ENCODE measurements at places on chromosomes 4 and X. TPM values are rescaled to one million over a fixed set of nuclear protein-coding genes. Genes with fewer than 3 reads are reported as not detected.

DNA sequence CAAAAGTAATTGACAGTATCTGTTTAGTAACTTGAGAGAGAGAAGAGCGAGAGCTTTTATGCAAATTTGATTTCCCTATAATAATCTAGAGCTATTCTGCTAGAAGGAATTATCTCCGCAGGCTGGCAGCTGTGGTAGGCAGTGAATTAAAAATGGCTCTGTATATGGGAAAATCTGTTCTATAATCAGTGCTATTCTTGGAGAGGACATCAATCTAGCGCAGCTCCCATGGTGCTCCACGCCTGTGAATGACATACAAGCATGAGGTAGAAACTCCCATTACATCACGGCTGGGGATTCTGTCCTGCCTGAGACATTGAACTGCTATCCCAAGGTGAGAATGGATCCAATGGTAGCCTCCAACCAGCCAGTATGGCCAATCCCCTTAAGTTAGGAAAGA, 179.0 kb downstream of the DHX15 start:
- H3K27ac ChIP-seq: no peak overlapping the region
- H3K27me3 ChIP-seq: no peaks in the 10 kb centered on the region
- H3K4me3 ChIP-seq: no peak overlapping the region
- no peaks in the 10 kb centered on the region for H3K36me3 ChIP-seq
- no peaks in the 10 kb centered on the region for H3K4me1 ChIP-seq
- no peak for DNase-seq

CT47B1 gene
- not detected for total RNA-seq

ARHGAP36 gene
- 1.7 TPM for total RNA-seq

DNA sequence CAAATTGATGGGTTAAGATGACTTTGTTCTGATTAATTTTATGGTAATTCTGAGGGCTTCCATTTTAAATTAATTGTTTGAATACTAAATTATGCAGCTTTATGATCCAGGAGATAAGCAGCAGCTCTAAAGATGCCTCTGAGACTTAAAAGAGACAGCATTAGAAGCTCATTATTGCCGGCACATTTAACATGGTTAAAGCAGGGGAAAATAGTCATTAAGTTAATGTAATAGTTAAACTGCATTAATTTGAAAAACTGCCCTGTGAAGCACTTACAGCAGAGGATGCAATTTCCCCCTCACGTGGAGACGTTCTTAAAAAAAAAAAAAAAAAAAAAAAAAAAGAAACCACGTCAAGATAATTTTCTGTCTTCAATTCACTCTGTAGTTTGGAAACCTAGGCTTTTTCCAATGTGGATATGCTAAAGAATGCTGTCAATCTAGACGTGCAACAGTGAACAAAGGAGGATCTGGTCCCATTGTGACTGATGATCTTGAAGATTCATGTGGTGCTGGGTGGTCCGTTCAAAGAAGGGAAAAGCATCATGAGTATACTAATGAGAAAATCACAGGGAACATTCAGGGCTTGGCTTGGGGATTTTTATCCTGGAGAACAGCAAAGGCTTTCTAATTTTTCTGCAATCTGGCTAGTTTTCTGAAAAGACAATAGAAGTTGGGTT, 440.6 kb upstream of the HS3ST1 start:
- no peak overlapping the region for H3K4me3 ChIP-seq
- no peak overlapping the region for H3K27ac ChIP-seq
- no peaks in the 10 kb centered on the region for H3K27me3 ChIP-seq
- H3K36me3 ChIP-seq: no peaks in the 10 kb centered on the region

DNA sequence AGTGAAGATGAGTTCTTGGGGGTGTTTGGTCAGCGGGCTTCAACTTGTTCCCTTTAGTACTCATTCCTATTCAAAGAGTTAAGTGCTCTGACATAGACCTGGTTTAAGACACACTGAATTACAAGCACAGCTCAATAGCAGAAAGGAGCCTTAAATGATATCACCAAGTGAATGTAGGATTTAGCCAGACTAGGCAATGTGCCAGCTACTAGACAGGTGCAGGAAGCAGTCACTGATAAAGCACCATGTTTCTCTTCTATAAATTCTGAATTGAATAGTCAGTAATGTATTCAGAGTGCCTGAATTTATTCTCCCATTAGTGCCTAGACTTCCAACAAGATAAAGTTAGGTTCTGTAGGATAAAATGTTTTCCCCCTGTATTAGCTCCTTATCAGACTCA, 63.6 kb downstream of the ASB9 start:
- no peak overlapping the region for H3K4me3 ChIP-seq
- no peaks in the 10 kb centered on the region for H3K4me1 ChIP-seq
- no peaks in the 10 kb centered on the region for H3K27me3 ChIP-seq
- DNase-seq: no peak
- no peaks in the 10 kb centered on the region for H3K36me3 ChIP-seq

GRCh38 chrX:57929373-57929772, 19.1 kb upstream of the ZXDA start:
- H3K4me1 ChIP-seq: no peaks in the 10 kb centered on the region
- H3K4me3 ChIP-seq: no peak overlapping the region
- no peak overlapping the region for H3K27ac ChIP-seq
- no peak for DNase-seq
- no peaks in the 10 kb centered on the region for H3K27me3 ChIP-seq

- no peaks in the 10 kb centered on the region for H3K27me3 ChIP-seq
- no peak overlapping the region for H3K4me3 ChIP-seq
- no peaks in the 10 kb centered on the region for H3K36me3 ChIP-seq
- H3K27ac ChIP-seq: no peak overlapping the region
Measured at GRCh38 chr4:47075262-47075661, 43.9 kb downstream of the GABRB1 start.

OTUD5 gene
- 28.8 TPM for total RNA-seq

- no peaks in the 10 kb centered on the region for H3K27me3 ChIP-seq
- H3K4me1 ChIP-seq: no peaks in the 10 kb centered on the region
- DNase-seq: no peak
- no peak overlapping the region for H3K4me3 ChIP-seq
Measured at GRCh38 chrX:10902001-10902400, 209.1 kb upstream of the HCCS start.

- DNase-seq: no peak
- H3K4me1 ChIP-seq: no peaks in the 10 kb centered on the region
- H3K36me3 ChIP-seq: no peaks in the 10 kb centered on the region
- no peaks in the 10 kb centered on the region for H3K27me3 ChIP-seq
Measured at GRCh38 chr4:89753601-89754066, 83.3 kb downstream of the SNCA start.

SCML1 gene
- 10.2 TPM for total RNA-seq

DNA sequence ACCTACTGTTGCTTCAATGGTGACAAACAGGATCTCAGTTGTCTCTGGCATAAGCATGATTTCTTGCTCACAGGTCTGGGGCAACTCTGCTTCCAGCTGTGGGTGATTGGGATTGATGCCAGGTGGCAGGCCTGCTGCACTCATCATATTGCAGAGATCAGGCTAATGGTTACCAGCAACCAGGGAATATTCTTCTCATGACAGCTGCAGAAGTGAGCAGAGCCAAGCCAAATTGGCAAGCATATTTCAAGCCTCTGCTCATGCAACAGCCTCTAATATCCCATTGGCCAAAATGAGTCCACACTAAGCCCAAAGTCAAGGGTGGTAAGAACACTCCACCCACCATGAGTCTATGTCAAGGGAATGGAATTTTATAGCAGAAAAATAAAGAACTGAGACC, 26.7 kb upstream of the TBC1D19 start:
- H3K36me3 ChIP-seq: no peaks in the 10 kb centered on the region
- no peak for DNase-seq
- H3K4me1 ChIP-seq: no peaks in the 10 kb centered on the region
- no peaks in the 10 kb centered on the region for H3K27me3 ChIP-seq
- H3K27ac ChIP-seq: no peak overlapping the region

POU4F2 gene
- total RNA-seq: not detected

GRCh38 chr4:6331018-6331417, 61.4 kb downstream of the WFS1 start:
- no peaks in the 10 kb centered on the region for H3K36me3 ChIP-seq
- H3K27me3 ChIP-seq: peaks cover 7% of the 10 kb centered on the region

- H3K4me3 ChIP-seq: no peak overlapping the region
- peak overlapping the region; percentile 48 for H3K27ac ChIP-seq
- H3K4me1 ChIP-seq: peaks cover 69% of the 10 kb centered on the region
- no peak for DNase-seq
Measured at GRCh38 chr4:38670939-38671591, 7.1 kb downstream of the KLF3 start.

OCIAD2 gene
- 106 TPM for total RNA-seq

SPANXA1 gene
- 0.09 TPM for total RNA-seq

FABP2 gene
- 0.28 TPM for total RNA-seq

GRCh38 chr4:8112672-8113071, 45.9 kb downstream of the ABLIM2 start:
- H3K27me3 ChIP-seq: peaks cover 4% of the 10 kb centered on the region
- H3K4me1 ChIP-seq: peaks cover 5% of the 10 kb centered on the region
- H3K36me3 ChIP-seq: no peaks in the 10 kb centered on the region
- no peak overlapping the region for H3K4me3 ChIP-seq
- no peak for DNase-seq

- DNase-seq: peak; percentile 59
- H3K27me3 ChIP-seq: no peaks in the 10 kb centered on the region
- H3K4me1 ChIP-seq: no peaks in the 10 kb centered on the region
- no peaks in the 10 kb centered on the region for H3K36me3 ChIP-seq
- H3K27ac ChIP-seq: no peak overlapping the region
- H3K4me3 ChIP-seq: no peak overlapping the region
Measured at GRCh38 chr4:124262211-124263179, 450.0 kb downstream of the ANKRD50 start.

- H3K27ac ChIP-seq: no peak overlapping the region
- H3K4me1 ChIP-seq: no peaks in the 10 kb centered on the region
- no peak for DNase-seq
- H3K4me3 ChIP-seq: no peak overlapping the region
Measured at GRCh38 chrX:140389331-140389730, 115.5 kb downstream of the SOX3 start.

HTN1 gene
- total RNA-seq: 0.47 TPM

FOXR2 gene
- total RNA-seq: not detected

NAA11 gene
- not detected for total RNA-seq

- H3K4me1 ChIP-seq: no peaks in the 10 kb centered on the region
- H3K36me3 ChIP-seq: no peaks in the 10 kb centered on the region
- peak; percentile 72 for DNase-seq
- no peak within 1 kb of the TSS for H3K27ac ChIP-seq
Measured at GRCh38 chrX:106802388-106803275, at the start of gene TBC1D8B. Gene TBC1D8B (plus strand): TSS chrX:106802673. CDS start chrX:106802854, 181 bp downstream.

PAK3 gene
- total RNA-seq: 1.4 TPM

- H3K4me1 ChIP-seq: no peaks in the 10 kb centered on the region
- DNase-seq: no peak
- H3K4me3 ChIP-seq: no peak overlapping the region
- no peaks in the 10 kb centered on the region for H3K27me3 ChIP-seq
- H3K27ac ChIP-seq: no peak overlapping the region
- no peaks in the 10 kb centered on the region for H3K36me3 ChIP-seq
Measured at GRCh38 chrX:52217494-52218160, 32.9 kb downstream of the MAGED4 start.

GRCh38 chr4:183369073-183369472, 46.8 kb upstream of the CLDN24 start:
- no peak for DNase-seq
- no peaks in the 10 kb centered on the region for H3K4me1 ChIP-seq
- no peaks in the 10 kb centered on the region for H3K36me3 ChIP-seq
- H3K27ac ChIP-seq: no peak overlapping the region
- H3K27me3 ChIP-seq: no peaks in the 10 kb centered on the region

FGFBP2 gene
- total RNA-seq: 16.4 TPM

DNA sequence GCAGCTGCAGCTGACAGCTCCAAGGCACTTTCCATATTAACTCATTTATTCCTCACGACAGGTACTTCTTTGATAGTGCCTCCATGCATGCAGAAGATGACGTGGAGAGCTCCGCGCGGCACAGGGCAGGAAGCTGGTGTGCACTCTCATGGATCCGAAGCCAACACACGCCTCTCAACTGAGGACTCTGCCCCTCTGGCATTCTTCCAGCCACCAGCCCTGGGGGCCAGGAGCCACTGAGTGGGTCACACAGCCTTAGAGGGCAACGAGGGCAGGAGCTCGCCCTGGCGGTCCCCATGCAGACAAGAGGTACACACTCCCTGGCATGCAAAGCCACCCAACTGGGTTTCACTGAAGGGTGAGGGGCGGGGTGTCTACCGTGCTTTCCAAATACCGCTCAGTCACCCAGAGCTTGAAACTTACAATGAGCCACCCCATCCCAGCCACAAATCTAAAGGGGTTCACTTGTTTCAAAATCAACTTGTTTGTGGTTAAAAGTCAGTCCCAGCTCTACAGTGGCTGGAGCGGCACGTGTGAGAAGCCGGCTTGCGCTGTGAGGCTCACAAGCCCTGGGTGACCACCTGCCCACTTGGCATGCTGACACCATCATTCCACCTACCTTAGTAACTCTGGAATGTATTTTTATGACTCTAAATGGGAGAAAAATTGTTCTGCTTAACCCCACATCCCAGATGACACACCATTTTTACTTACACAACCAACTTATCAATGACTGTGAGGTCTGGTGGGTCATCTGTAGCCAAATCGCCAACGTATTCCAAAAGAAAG, 16.2 kb downstream of the NOP14 start:
- H3K27me3 ChIP-seq: no peaks in the 10 kb centered on the region
- no peak overlapping the region for H3K27ac ChIP-seq
- H3K36me3 ChIP-seq: peaks cover 78% of the 10 kb centered on the region
- H3K4me1 ChIP-seq: no peaks in the 10 kb centered on the region
- DNase-seq: no peak

GRCh38 chr4:58587856-58588255, 1477.7 kb upstream of the IGFBP7 start:
- no peaks in the 10 kb centered on the region for H3K4me1 ChIP-seq
- H3K27ac ChIP-seq: no peak overlapping the region
- H3K36me3 ChIP-seq: no peaks in the 10 kb centered on the region
- H3K27me3 ChIP-seq: no peaks in the 10 kb centered on the region

- H3K4me3 ChIP-seq: no peak overlapping the region
- H3K27ac ChIP-seq: no peak overlapping the region
- no peaks in the 10 kb centered on the region for H3K27me3 ChIP-seq
- no peaks in the 10 kb centered on the region for H3K36me3 ChIP-seq
- no peak for DNase-seq
- peaks cover 5% of the 10 kb centered on the region for H3K4me1 ChIP-seq
Measured at GRCh38 chrX:79268788-79269187, 98.3 kb downstream of the ITM2A start.

DNA sequence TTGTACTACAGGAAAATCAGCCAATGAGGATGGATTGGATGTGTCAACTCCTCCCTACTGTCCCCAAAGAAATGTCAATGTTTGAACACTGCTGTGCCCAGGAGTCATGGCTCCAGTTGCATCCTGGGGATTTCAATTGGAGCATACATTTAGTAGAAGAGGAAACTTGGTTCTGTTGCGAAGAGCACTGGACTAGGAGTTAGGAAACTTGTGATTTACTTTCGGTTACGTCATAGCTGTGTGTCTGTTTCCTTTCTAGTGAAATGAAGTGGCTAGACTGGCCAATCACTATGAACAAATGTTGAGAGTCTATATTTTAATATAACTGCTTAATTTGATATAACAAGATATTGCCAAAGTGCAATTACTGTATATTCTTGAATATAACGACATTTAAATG, 35.2 kb downstream of the ARL9 start:
- peaks cover 4% of the 10 kb centered on the region for H3K4me1 ChIP-seq
- H3K27me3 ChIP-seq: peaks cover 3% of the 10 kb centered on the region
- DNase-seq: no peak
- no peak overlapping the region for H3K4me3 ChIP-seq
- no peaks in the 10 kb centered on the region for H3K36me3 ChIP-seq

- H3K27me3 ChIP-seq: no peaks in the 10 kb centered on the region
- no peak for DNase-seq
- no peaks in the 10 kb centered on the region for H3K36me3 ChIP-seq
- H3K27ac ChIP-seq: no peak overlapping the region
Measured at GRCh38 chr4:187075514-187075913, 351.9 kb upstream of the FAT1 start.

All from thymus (tissue), 14 donors.